Activated T-cell treated with anti-CD3 and anti-CD28 coated beads, Interleukin-2, amount 50 U/mL, for 24 hours (primary cell): ENCODE measurements at places on chromosomes 5 and 9.

GRCh38 chr9:128321879-128322403 is 306 bp downstream of the TRUB2 start:
- peak overlapping the region; percentile 92 for H3K4me3 ChIP-seq
- H3K27me3 ChIP-seq, result no peaks in the 10 kb centered on the region
- DNase-seq, result no peak
- peak overlapping the region; percentile 100 for H3K27ac ChIP-seq
- peaks cover 34% of the 10 kb centered on the region for H3K4me1 ChIP-seq

GRCh38 chr5:129807162-129807814 is 59.4 kb downstream of the MINAR2 start:
- no peaks in the 10 kb centered on the region for H3K4me1 ChIP-seq
- H3K4me3 ChIP-seq, result no peak overlapping the region
- H3K27me3 ChIP-seq, result peaks cover 10% of the 10 kb centered on the region
- H3K27ac ChIP-seq, result no peak overlapping the region

DNA sequence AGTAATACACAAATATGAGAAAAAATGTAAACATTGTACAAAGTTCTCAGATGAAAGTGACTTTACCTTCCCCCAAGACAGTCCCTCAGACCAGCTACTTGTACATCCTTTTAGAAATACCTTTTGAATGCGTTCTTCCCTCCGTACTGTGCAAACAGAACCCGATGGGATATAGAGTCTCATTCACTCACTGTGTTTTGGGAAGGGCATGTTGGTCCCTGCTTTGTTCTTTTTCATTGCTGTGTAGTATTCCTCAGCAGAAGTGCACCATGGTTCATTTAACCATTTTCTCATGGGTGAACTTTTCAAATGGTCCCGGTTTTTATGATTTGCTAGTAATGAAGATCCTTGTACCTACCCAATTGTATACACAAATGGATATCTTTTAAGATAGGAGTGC is 94.4 kb downstream of the ANKRD33B start:
- DNase-seq, result no peak
- no peaks in the 10 kb centered on the region for H3K27me3 ChIP-seq
- no peaks in the 10 kb centered on the region for H3K36me3 ChIP-seq
- no peaks in the 10 kb centered on the region for H3K4me1 ChIP-seq

DNA sequence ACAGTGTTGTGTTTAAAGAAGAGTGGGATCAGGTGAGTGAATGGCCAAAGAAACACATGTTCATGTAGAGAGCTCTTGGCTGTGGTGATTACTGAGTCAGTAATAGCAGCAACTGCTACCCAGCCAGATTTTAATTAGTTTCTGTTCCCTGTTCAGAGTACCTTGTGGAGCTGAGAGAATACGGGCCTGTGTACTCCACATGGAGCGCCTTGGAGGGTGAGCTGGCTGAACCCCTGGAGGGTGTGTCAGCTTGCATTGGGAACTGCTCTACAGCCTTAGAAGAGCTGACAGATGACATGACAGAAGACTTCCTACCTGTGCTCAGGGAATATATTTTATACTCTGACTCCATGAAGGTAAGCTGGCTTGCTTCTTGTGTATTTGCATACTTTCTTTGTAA is 52.3 kb downstream of the SLC46A2 start:
- no peak for DNase-seq
- H3K4me1 ChIP-seq, result no peaks in the 10 kb centered on the region
- H3K36me3 ChIP-seq, result peaks cover 34% of the 10 kb centered on the region
- no peak overlapping the region for H3K27ac ChIP-seq
- no peak overlapping the region for H3K4me3 ChIP-seq

- no peaks in the 10 kb centered on the region for H3K27me3 ChIP-seq
- H3K36me3 ChIP-seq, result peaks cover 45% of the 10 kb centered on the region
- H3K4me3 ChIP-seq, result no peak overlapping the region
These were observed 4.1 kb downstream of the TRIM23 start for GRCh38 chr5:65620021-65620420.

- DNase-seq, result no peak
- peaks cover 61% of the 10 kb centered on the region for H3K4me1 ChIP-seq
- H3K4me3 ChIP-seq, result peak overlapping the region; percentile 10
- peaks cover 48% of the 10 kb centered on the region for H3K36me3 ChIP-seq
- no peaks in the 10 kb centered on the region for H3K27me3 ChIP-seq
These were observed 7.7 kb downstream of the RALGDS start for GRCh38 chr9:133113163-133113948.

DNA sequence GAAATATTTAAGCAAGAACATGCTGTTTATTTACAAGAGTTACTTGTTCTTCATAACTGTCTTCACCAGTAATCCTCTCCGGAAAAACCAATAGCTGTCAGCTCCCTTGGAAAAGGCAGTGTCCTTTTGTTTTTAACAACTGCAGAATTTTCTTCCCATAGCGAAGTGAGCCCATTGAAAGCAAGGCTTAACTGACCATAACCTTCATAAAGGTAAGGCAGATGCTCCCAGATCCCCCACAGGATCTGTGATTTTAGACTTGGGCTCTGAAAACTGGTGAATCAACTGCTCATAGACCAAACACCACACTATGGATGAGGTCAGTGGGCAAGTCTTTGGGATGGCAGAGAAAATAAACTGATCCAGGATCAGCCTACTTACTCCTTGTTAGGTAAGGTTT is 155.0 kb downstream of the GLIS3 start:
- H3K27me3 ChIP-seq, result no peaks in the 10 kb centered on the region
- no peaks in the 10 kb centered on the region for H3K36me3 ChIP-seq
- H3K27ac ChIP-seq, result no peak overlapping the region
- no peaks in the 10 kb centered on the region for H3K4me1 ChIP-seq
- H3K4me3 ChIP-seq, result no peak overlapping the region
- DNase-seq, result no peak

GRCh38 chr5:31554552-31554951 is 22.5 kb downstream of the C5orf22 start:
- no peak for DNase-seq
- H3K4me3 ChIP-seq, result no peak overlapping the region
- H3K27ac ChIP-seq, result peak overlapping the region; percentile 72
- peaks cover 78% of the 10 kb centered on the region for H3K36me3 ChIP-seq

DNA sequence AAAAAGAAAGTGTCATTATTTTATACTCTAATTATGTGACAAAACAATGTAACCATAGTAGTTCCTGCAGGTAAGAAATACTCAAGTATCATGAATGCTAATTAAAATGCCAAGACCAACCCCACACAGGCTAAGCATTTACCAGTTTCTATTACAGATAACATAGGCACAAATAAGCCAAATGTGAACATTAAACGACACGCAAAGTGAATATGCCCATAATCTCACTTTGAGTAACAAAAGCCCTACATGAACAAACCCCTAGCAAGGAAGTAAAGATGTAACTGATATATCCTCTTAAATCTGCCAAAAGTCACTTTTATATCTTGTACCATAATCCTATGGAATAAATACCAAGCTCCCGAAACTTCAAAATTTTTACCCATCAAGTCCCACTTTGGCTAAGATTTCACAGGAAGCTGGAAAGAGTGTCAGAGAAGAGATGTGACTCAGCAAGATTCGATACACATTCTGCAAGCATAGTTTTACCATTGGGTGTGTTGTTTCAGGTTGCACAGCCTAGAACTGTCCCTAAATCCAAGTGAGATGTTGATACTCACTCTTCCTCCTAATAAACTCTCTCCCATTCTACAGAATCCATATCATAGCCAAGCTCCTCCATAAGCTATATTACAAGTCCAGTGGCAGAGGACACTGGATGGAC is 28.8 kb downstream of the TRPM6 start:
- H3K36me3 ChIP-seq, result no peaks in the 10 kb centered on the region
- H3K27ac ChIP-seq, result no peak overlapping the region
- H3K4me1 ChIP-seq, result peaks cover 3% of the 10 kb centered on the region
- no peak for DNase-seq
- H3K4me3 ChIP-seq, result no peak overlapping the region

DNA sequence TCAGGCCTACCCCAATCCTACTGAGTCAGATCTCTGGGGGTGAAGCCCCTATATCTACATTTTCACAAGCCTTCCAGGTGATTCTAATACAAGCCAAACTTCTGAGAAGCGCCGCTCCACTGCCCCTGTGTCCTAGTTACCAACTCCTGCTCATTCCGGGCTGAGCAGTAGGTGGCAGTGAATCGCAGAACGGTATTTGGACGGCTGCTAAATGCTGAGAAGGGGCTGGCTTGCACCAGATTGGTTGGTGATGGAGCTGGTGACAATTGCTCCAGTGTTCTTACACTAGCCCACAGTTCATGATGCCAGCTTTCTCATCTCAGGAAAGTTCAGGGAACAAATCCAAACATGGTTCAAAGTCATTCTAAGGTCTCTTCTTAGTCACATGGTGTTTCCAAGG is 31.1 kb upstream of the FGF1 start:
- DNase-seq, result peak; percentile 49
- H3K4me3 ChIP-seq, result no peak overlapping the region
- no peaks in the 10 kb centered on the region for H3K36me3 ChIP-seq
- no peak overlapping the region for H3K27ac ChIP-seq

GRCh38 chr5:42268630-42269029 is 154.6 kb upstream of the GHR start:
- no peaks in the 10 kb centered on the region for H3K4me1 ChIP-seq
- peaks cover 4% of the 10 kb centered on the region for H3K27me3 ChIP-seq
- no peak overlapping the region for H3K27ac ChIP-seq
- DNase-seq, result no peak

DNA sequence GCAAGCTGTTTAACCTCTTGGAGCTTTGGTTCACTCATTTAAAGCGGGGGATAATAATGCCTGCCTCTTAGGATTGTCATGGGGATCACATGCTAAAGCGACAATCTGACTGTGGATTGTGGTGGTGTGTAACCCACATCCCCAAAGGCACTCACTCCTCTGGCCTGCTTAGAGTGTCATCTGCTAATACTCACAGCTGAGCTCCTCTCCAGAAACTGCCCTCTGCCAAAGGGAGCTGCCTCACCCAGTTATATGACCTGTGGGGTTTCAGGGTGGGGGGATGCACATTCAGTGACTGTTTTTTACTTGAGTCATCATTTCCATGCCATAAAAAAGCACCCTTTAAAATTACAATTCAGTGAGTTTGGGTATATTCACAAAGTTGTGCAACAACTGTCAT is 110.0 kb upstream of the SPOCK1 start:
- no peak overlapping the region for H3K27ac ChIP-seq
- no peaks in the 10 kb centered on the region for H3K36me3 ChIP-seq
- H3K4me3 ChIP-seq, result no peak overlapping the region
- peaks cover 22% of the 10 kb centered on the region for H3K27me3 ChIP-seq

GRCh38 chr5:850511-851006 is at the start of gene ZDHHC11:
Gene ZDHHC11, minus strand, starts transcription at chr5:850986. Its CDS starts 384 bp downstream, at chr5:850602.
- H3K36me3 ChIP-seq, result no peaks in the 10 kb centered on the region
- peaks cover 22% of the 10 kb centered on the region for H3K27me3 ChIP-seq
- no peak within 1 kb of the TSS for H3K4me3 ChIP-seq
- peaks cover 7% of the 10 kb centered on the region for H3K4me1 ChIP-seq

GRCh38 chr9:129402371-129402739 is 218.5 kb downstream of the C9orf50 start:
- H3K27me3 ChIP-seq, result no peaks in the 10 kb centered on the region
- H3K4me1 ChIP-seq, result peaks cover 2% of the 10 kb centered on the region
- no peak overlapping the region for H3K4me3 ChIP-seq
- no peak overlapping the region for H3K27ac ChIP-seq
- no peaks in the 10 kb centered on the region for H3K36me3 ChIP-seq

GRCh38 chr9:16358751-16359150 is 511.7 kb downstream of the BNC2 start:
- DNase-seq, result no peak
- H3K4me3 ChIP-seq, result no peak overlapping the region
- H3K36me3 ChIP-seq, result no peaks in the 10 kb centered on the region
- H3K4me1 ChIP-seq, result no peaks in the 10 kb centered on the region
- H3K27me3 ChIP-seq, result no peaks in the 10 kb centered on the region

DNA sequence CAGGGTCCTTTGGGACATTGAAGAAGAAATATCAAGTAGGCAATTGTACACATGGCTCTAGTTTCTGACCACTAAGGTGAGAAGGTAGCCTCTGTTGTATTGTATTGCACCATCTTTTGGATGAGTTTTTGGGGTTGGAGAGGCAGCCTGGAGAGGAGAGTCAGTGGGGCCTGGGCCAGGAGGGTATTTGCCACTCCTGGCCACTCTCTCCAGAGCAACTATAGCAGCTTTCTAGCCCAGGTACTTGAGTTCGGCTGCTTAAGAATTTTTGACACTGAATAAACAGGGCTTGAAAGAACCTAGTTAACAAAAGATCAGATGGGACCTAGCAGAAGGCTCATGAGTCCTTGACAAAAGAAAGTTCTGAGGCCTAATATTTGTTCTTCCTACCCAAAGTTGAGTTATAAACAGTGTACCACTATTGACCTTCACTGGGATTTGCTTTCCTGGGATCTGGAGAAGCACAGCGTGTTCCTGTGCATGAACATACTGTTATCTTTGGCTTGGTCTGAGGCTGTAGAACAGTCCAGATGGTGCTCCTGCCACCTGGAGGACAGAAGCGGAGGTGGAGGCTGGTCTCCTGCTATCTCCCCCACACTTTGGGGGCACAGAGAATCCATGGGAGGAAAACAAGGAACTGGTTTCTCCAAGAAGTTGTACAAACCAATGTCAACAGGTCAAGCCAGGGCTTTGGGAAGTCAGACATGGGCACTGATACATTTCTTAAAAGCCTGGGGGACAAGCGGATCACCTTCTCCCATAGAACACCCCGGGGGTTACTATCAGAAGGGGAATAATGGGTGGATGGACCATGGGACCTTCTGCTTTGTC is 110.4 kb upstream of the LIFR start:
- H3K4me1 ChIP-seq, result no peaks in the 10 kb centered on the region
- no peak overlapping the region for H3K4me3 ChIP-seq
- no peak for DNase-seq

DNA sequence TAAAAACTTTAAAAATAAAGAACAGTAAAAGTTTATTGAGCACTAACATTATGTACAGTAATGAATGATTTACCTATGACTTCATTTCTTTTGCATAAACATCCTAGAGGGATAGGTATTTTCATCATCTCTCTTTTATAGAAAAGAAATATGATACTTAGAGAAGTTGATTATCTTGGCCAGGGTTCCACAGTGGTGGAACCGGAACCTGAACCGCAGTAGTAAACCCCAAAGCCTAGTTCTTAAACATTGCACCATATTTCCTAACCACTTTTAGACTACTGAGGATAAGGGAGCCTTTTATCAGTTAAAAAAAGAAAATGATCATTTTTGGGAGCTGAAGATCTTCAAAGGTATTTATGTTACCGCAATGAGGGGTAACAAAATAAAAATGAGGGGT is 205.7 kb upstream of the SGCD start:
- no peak overlapping the region for H3K4me3 ChIP-seq
- no peaks in the 10 kb centered on the region for H3K36me3 ChIP-seq
- no peak overlapping the region for H3K27ac ChIP-seq

DNA sequence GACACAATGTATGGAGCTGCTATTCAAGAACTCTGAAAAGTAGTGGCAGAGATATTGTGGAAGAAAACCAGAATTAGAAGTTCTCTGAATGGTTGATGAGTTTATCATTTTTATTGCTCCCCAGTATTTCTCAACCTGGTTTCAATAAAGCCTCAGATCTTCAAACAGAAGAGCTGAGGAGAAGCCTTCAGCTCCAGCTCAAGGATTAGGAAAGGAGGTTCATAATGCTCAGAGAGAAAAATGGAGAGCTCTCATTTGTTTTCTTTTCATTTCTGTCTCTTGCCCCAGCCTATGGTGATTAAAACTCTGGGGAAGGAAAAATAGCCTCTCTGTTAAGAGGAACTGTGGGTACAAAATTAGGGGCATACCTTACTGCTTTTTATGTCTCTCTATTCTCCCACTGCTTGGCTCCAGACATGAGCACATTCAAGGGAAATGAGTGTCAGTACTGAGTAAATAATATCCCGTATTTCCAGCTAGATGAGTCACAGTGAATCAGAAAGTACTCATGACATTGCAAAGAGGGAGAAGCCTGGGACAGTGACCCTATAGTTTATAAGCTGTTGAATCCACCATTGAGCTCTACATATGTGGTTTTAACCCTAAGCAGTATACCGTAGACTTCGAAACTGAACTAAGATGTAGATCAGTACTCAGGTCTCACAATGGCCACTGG is 138.1 kb downstream of the EMB start:
- H3K4me1 ChIP-seq, result no peaks in the 10 kb centered on the region
- peaks cover 2% of the 10 kb centered on the region for H3K36me3 ChIP-seq
- no peak overlapping the region for H3K4me3 ChIP-seq
- no peak overlapping the region for H3K27ac ChIP-seq
- DNase-seq, result no peak
